Dermis blood vessel endothelial cell (primary cell): ENCODE measurements at places on chromosomes 2 and 18.
A peak's percentile ranks its signal among the peaks of the same experiment; 100 is the strongest.

- DNase-seq: no peak
Observed at GRCh38 chr2:136319651-136320050, 201.7 kb upstream of the CXCR4 start.

GRCh38 chr2:159617100-159617499 is 752 bp upstream of the BAZ2B start:
- peak; percentile 7 for DNase-seq

DNA sequence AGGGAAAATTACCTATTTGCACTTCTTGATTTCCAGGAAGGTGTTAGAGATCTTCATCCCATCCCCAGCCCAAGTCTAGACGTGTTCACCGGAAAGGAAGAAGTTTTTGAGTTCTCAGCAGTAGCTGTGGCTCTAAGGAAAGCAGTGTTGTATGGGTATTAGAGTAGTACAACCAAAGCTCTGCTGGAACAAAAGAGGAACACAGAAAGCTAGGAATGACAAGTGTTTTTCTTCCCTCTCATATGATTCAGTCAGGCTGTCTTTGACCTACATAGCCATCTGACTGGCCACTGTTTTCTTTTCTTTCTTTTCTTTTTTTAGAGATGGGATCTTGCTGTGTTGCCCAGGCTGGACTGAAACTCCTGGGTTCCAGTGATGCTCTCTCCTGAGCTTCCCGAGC is 82.7 kb upstream of the SLC39A10 start:
- no peak for DNase-seq

GRCh38 chr2:173862612-173863217 is 102.5 kb downstream of the SP3 start:
- no peak for DNase-seq

GRCh38 chr18:32301976-32302743 is 112.3 kb downstream of the MEP1B start:
- DNase-seq: peak; percentile 14

DNA sequence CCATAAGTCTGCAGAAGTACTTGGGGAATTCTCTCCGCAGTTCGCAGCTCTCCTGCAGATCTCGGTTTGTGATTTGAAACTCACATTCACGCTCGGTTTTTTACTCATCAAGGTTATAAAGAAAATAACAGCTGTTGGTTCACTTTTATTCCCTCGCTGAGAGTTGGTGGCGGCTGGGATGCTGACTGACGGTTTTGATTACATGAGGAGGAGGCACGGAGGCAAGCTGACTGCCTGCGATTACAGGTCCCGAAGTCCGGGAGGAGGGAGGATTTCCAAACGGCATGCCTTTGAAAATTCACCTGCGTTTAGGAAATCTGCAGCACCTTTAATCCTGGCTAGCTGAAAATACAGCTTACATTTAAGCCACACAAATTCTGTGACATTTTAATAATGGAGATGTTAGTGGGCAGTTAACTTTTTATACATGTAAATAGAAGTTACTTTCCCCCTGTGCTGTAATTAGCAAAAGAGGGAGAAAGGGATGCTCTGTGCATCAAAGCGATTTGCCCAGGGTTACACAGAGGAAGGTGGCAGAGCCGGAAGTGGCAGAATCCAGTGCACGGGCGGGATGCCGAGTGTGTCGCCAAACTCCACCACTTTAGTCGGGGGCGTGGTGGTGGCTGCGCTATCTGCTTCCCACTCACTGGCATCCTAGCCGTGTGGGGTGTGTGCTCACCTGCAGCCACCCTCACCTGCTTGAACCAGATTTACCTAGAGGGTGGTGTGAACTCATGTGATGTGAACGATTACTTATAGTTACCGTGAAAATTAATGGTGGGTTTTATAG is 14.7 kb downstream of the AGAP1 start:
- DNase-seq: no peak

- DNase-seq: peak; percentile 48
Observed at GRCh38 chr18:30970196-30970816, 72.2 kb downstream of the DSC3 start.

DNA sequence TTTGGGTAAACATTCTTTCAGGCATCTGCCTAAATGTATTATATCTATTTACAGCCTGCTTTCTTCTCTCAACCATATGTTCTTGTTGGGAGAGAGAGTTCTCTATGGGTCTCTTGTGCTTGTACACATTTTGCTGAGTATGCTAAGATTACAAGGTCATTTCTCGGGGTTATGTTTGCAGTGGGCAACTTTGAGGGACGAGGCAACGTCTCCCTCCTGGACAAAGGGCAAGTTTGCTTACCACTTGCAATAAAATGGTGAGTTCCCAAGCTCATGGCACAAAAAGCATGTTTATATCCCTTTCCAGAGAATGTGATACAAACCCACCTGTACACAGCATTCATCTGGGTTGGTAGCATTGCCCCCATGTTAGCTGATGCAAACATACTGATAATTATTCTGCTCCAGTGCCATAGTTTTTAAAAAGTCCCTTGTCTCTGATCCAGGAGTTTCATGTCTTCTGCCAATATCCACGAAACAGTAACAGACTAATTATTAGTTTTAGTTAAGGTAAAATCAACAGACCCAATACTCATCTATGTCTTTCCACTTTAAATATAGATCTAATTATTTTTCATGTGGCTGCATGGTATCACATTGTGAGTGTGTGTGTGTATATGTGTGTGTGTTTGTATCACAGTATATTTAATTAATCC is 84.2 kb upstream of the MAPK4 start:
- DNase-seq: no peak

- no peak for DNase-seq
Observed at GRCh38 chr18:12026562-12026961, 45.3 kb downstream of the IMPA2 start.

- no peak for DNase-seq
Observed at GRCh38 chr18:48031641-48032040, 101.2 kb upstream of the SMAD2 start.

DNA sequence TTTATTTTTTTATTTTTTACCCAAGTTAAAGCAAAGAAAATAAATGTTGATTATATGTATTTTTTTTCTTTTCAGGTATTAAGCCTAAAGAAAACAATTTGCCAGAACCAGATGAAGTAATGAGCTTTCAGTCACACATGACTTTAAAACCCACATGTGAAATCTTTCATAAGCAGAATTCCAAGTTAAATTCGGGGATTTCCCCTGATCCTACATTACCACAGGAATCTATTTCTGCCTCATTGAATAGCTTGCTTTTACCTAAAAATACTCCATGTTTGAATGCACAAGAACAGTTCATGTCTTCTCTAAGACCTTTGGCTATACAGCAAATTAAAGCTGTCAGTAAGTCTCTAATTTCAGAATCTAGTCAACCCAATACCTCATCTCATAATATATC is 26.6 kb downstream of the GEN1 start:
- DNase-seq: no peak

- no peak for DNase-seq
Observed at GRCh38 chr2:204329532-204329931, 215.7 kb upstream of the PARD3B start.

DNA sequence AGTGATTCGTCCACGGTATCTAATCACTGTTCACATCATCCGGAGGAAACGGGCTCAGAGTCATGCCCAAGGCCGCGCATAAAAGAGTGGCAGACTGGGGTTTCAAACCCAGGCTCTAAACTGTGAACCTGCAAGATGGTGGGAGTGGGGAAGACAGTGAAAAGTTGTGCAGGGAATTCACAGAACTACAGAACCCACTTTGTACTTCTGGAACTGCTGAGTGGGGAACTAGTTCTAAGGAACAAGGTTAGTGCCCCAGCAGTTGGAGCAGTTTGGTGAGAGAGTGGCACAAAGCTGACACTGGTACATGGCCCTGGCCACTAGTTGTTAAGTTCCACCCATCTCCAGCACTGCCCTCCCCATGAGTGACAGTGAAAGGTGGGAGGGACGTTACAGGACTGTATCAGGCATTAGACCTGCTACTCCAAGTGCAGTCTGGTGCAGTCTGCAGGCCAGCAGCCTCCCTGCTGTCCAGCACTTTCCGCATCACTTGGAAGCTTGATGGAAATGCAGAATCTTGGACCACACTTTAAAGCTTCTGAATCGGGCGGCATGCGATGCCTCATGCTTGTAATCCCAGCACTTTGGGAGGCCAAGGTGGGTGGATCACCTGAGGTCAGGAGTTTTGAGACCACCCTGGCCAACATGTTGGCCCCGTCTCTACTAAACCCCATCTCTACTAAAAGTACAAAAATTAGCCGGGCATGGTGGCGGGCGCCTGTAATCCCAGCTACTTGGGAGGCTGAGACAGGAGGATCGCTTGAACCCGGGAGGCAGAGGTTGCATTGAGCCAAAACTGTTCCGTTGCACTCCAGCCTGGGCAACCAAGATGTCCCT is 47.3 kb downstream of the C2orf42 start:
- DNase-seq: peak; percentile 71

- no peak for DNase-seq
Observed at GRCh38 chr2:221025398-221025797, 546.7 kb downstream of the EPHA4 start.
